ENCODE measurements at places on chromosomes 3 and 15.

DNA sequence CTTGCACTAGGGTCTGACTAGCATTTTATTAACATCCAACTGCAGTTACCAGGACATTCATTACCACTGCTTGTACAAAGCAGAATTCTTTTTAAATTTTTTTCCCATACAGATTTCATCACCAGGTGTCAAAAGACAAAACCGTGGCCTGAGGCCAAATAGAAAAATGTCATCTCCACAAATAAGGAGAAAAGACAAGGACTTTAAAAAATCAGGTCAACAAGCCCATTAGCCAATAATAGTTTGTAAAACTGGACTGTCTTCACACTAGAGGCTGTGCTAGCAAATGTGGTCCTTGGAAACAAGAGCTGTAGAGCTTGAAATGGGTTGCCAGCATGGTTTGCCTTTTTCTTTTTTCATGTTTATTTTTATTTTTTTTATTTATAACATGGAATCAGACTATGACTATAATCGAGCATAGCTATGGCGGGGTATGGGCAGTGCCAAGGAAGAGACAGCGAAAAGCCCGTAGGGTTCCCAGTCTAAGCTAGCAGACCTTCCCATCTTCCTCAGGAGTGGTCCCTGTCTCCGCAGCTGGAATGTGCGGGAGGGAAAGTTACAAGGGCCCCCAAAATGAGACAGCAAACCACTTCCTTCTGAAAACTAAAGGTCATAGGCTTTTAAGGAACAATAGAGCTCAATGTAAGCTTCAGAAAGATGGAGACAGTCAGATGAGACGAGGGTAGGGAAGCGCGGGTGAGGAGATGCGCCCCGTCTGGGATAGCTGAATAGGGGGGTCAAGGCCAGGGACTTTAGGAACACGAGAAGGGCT, 1.5 kb downstream of the PTPN9 start:
- no peak for DNase-seq

DNA sequence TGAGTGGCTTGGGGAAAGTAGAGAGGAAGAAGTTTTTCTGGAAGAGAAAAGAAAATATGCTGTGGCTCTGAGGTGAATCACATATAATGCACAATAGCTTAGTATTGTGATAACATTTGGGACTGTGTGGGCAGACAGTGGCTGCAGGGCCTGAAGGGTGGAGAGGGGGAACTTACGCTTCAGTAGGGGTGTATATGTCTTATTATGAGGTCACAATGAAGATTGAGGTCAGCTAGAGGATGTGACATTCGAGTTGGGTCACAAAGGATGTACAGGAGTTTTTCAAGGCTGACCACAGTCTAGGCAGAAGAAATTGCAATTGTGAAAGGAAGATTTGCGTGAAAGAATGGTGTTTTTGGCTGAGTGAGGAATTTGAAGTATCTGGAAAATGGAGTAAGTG, 414.8 kb downstream of the LPP start:
- DNase-seq = no peak

GRCh38 chr15:73688455-73688854, 4.3 kb downstream of the CD276 start:
- DNase-seq = no peak

- no peak for DNase-seq
Observed at GRCh38 chr3:113625834-113626233, 70.6 kb downstream of the USF3 start.

DNA sequence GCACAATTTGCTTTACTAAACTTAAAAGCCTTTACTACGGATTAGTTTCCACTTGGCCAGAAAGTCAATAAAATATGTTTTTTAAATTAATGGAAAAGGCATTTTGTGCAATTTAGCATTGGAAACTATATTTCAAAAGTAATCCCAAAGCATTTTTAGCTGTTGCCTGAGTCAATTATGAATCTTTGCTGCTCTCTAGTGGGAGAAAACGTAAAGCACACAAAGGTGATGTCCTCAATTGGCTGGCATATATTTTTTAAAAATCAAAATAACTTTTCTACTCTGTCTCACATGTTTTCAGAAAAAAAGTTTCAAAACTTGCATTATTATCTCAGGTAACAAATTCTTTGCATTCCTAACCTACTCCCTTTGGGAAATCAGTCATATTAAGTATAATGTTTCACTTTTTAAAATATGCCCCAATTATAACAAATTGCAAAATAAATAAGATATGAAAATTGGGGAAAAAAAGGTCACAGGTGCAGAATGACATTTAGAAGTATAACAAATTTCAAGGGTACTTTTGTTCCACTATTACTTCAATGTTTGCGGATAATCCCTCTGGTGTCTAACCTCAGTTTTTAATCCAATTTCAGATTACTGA, 47.2 kb upstream of the TEX55 start:
- DNase-seq = peak; percentile 10

GRCh38 chr3:20080956-20081554, 40.8 kb downstream of the KAT2B start:
- no peak for DNase-seq

Data from stimulated activated CD4-positive, alpha-beta T cell treated with anti-CD3 and anti-CD28 coated beads, Interleukin-2, amount 100 ng/mL, for 48 hours (primary cell).